ENCODE measurements at places on chromosomes 6 and 20.

DNA sequence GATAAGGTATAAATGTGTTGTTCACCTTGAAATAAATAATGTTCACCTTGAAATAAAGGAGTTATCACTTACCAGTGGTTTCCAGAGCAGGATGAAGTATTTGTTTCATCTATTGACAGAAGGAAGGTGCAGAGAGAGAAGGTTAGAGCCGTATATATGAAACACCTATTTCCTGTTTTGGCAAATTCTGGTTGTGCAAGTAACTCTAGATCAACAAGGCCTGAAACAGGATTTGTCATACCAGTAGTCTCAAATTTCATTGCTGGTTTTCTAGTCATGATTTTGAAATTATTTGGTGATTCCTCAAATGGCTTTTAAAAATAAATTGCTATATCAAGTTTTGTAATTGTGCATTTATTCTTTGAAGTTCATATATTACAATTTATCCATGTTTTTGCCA, at the start of gene CRISP3:
CRISP3 (minus strand) TSS at position 130 of the 400 bp plus-strand sequence; CDS start at position 109, 21 bp downstream.
- DNase-seq = no peak

- DNase-seq = no peak
Measured at GRCh38 chr6:167649476-167649875, 177.2 kb upstream of the AFDN start.

- no peak for DNase-seq
Measured at GRCh38 chr6:99589290-99589672, 17.4 kb upstream of the PRDM13 start.

- DNase-seq = no peak
Measured at GRCh38 chr6:157761926-157762325, 61.1 kb upstream of the SNX9 start.

- DNase-seq = no peak
Measured at GRCh38 chr20:12728782-12729181, 280.0 kb upstream of the SPTLC3 start.

DNA sequence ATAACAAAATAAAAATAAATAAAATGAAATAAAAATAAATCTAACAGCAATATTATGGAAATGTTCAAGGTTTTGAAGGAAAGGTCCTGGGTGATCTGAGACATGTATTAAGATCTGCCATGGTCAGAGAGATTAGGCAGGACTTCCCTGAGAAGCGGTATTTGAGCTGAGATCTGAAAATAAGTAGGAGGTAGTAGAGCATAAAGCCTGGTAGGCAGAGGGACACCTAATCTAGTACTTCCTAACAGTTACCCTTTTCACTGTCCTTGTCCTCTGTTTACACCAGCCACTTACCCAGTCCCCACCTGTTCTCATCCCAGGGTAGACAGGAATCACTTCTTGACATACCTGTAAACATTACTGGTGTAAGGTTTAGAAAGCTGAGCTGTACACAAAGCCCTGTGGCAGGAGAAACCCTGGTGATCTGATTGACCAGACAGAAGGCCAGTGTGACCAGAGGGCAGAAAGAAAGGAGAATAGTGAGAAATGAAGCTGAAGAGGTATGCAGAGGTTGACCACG, 8.3 kb upstream of the ZNF318 start:
- no peak for DNase-seq

- DNase-seq = no peak
Measured at GRCh38 chr6:156703719-156704118, 73.5 kb upstream of the ARID1B start.

DNA sequence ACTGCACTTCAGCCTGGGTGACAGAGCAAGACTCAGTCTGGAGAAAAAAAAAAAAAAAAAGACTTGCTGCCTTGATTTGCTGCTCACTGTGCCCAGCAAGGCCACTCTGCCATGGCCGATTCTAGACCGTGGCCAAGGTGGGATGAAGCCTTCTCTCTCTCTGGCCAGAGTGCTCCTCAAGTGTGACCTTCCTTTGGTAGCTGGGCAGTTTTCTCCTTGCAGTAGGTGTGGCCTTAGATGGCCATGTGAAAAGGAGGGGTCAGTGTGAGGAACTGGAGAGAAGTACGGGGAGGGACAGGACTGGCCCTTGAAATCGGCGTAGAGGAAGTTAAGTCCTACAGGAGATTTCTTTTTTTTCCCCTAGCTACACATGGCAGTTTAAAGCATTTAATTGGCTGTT, 272.0 kb downstream of the ARID1B start:
- no peak for DNase-seq

DNA sequence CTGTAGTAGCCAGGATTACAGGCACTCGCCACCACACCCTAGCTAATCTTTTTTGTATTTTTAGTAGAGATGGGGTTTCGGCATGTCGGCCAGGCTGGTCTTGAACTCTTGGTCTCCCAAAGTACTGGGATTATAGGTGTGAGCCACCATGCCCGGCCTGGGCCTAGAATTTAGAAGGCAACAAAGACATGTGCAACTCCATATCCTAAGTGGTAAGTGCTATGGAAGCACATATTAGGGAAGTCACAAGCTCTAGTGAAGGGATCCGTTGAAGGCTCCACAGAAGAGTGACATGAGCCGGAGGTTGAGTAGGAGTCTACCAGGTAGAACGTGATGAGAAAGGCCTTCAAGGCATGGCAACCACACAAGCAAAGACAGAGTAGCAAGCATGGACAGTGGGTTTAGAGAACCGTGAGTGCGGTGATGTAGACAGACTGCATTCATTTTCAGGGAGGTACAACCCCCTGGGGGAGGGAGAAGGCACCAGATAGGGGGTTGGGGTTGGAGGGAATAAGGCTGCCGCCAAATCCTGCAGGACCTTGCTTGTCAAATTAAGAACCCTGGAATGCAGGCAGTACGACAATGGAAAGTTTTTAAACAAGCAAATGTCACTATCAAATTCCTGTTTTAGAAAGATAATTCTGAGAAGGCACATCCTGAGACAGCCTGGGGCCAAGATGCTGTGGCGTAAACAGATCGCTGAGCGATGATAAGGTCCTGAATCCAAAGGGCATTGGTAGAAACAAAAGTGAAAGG, 50.2 kb downstream of the ARHGAP18 start:
- DNase-seq = no peak

GRCh38 chr20:35561268-35561667, 19.4 kb downstream of the ERGIC3 start:
- DNase-seq = no peak

DNA sequence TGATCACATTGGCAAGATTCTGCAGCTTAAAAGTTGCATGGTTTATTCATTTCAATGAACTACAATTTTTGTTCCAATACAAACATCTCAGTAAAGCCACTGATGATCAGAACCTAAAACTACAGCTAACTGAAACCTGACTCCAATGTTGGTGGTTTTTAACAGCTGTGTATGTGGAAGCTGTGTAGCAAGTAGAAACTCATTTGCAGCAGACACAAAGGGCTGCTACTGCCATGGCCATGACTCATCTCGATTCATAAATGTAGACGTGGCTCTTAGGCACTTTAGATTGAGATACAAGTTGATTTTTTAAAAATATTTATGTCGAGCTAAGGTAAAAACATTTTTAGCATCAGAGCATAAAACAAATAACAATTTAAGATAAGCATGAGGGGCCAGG, 19.5 kb upstream of the MAP3K4 start:
- no peak for DNase-seq

DNA sequence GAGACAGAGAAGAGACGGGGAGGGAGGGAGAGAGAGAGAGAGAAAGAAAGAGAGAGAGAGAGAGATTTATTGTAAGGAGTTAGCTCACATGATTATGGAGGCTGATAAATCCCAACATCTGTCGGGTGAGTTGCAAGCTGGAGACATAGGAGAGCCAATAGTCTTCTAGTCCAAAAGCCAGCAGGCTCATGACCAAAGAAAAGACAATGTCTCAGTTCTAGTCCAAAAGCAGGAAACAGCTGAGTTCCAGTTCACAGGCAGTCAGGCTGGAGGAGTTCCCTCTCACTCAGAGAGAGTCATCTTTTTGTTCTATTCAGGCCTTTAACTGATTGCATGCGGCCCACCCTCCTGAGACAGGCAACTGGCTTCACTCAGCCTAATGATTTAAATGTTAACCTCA, 416.6 kb downstream of the PREX1 start:
- DNase-seq = no peak

DNA sequence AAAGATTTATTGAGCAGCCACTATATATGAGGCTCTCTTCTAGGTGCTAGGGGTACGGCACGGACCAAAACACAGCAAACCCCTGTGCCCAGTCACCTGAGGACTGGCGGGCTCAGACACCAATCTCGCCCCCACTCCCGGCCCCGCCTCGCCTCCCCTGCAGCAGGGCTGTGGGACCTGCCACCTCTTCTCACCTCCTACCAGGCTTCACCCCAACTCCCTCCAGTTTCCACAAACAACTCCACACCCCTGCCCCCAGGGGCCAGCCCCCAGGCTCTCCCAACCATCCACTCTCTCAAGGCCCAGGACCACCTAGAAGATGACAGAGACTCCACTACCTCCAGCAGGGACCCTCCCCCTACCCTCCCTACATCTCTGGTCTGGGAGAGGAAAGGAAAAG, 6.5 kb downstream of the TFEB start:
- no peak for DNase-seq

DNA sequence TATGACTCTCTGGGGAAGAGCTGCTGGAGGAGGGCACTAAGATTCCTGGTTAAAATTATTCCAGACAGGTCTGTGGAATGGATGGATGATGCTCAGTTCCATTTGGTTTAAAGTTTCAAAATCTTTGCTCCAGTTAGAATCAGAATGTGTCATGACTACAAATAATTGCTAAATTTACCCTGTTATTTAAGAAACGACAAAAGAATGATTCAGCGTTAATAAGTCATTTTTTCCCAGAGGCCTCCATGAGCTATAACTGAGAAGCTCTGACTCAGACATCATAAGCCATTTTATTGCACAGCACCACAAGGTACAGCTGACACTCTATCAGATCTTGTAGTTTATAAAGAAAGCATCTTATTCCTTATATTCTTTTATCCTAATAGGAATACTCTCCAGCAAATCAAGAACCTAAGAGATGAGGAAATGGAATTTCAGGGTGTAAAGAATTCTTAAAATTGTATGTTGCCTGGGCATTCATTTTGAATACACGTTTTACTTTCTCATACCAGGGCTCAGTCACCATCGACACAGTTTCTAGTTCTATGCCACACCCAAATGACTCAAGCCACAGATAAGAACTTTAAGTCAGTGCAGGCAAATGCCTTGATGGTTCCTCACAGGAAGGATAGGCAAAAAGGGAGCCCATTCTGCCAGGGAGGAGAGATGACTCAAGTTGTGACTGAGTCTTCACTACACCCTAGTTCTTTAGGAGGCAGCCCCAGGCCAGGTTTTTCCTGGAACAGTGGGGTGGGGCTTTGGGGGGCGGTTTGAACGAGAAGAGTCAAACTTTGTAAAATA, 636.0 kb downstream of the MMUT start:
- DNase-seq = no peak

GRCh38 chr20:44384423-44385027, 29.0 kb downstream of the HNF4A start:
- peak; percentile 81 for DNase-seq

GRCh38 chr6:163960128-163960527, 545.6 kb downstream of the QKI start:
- no peak for DNase-seq

GRCh38 chr20:14331646-14332045, 5.8 kb downstream of the FLRT3 start:
- DNase-seq = no peak

DNA sequence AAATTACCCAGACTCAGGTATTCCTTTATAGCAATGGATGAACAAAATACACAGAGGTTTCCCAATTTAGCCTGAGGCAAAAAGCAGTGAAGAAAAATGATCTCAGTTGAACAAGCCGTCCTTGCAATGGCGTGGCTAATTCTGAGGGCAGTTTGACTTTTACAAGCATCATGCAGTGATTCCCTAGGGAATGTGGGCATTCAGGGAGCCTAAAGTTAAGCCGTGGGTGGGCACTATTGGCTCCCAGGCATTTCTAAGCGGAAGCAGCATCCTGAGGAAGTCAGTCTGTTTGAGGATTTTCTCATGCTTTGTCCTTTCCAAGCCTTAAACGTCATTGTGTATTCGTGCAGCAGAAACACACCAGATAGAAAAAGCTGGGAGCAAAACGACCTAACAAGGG, 133.9 kb downstream of the MYLK4 start:
- no peak for DNase-seq

GRCh38 chr6:53530346-53530745, 14.6 kb downstream of the GCLC start:
- no peak for DNase-seq

GRCh38 chr6:142293121-142293520, 8.7 kb upstream of the ADGRG6 start:
- DNase-seq = no peak

DNA sequence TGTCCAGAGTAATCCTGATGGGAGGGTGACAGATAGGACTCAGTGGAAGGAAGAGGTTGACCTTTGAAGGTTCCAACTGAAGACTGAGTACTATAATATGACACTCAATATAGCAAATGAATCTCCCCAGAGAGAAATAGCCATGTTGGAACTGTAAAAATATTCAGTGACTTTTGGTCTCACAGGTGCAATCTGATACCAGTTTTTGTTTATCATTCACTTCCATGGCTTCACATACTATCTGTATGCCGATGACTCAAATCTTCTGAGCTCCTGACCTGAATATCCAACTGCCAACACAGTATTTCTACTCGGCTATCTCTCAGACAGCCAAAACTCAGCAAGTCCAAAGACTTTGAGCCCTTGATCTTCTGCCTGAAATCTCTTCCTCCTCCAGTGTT, 21.8 kb upstream of the PKHD1 start:
- DNase-seq = no peak

- peak; percentile 13 for DNase-seq
Measured at GRCh38 chr20:58192567-58192966, 35.9 kb downstream of the ANKRD60 start.

DNA sequence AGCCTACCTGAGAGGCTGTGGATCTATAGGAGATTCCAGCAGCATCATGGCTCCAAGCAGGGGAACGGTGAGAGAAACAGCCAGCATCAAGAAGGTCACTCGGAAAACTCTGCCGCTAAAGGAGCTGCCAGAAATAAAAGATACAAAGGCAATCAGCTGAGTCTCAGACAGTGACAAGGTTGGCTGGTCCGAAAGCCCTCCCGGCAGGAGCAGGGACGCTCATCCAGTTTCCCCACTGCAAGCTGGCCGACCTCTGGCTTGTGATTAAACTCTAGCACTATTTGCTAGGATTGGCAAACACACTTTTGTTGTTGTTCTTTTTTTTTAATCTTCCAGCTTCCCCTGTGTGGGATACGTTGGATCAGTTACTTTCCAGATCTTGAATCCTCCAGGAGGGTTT, 8.7 kb downstream of the APMAP start:
- no peak for DNase-seq

All from activated CD4-positive, alpha-beta T cell treated with anti-CD3 and anti-CD28 coated beads for 24 hours (primary cell).